Activated effector memory CD4-positive, alpha-beta T cell treated with Interleukin-2 at 50 U/mL for 16 hours (primary cell): ENCODE measurements at places on chromosomes 4 and X.

DNA sequence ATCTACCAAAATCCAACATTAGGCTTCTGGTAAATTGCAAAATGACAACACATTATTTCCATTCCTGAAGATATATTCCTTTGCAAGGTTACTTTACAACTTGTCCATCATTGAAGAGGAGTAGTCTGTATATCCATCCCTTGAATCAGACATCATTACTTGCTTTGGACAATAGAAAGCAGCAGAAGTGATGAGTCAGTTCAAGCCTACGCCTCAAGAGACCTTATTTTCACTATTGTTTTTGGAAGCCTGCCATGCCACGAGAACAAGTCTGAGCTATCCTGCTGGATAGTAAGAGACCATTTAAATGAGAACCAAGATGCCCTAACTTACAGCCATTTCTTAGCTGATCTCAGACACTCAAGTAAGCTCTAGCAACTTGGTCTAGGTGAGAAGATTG, 246.0 kb upstream of the HHIP start:
- DNase-seq, result no peak

DNA sequence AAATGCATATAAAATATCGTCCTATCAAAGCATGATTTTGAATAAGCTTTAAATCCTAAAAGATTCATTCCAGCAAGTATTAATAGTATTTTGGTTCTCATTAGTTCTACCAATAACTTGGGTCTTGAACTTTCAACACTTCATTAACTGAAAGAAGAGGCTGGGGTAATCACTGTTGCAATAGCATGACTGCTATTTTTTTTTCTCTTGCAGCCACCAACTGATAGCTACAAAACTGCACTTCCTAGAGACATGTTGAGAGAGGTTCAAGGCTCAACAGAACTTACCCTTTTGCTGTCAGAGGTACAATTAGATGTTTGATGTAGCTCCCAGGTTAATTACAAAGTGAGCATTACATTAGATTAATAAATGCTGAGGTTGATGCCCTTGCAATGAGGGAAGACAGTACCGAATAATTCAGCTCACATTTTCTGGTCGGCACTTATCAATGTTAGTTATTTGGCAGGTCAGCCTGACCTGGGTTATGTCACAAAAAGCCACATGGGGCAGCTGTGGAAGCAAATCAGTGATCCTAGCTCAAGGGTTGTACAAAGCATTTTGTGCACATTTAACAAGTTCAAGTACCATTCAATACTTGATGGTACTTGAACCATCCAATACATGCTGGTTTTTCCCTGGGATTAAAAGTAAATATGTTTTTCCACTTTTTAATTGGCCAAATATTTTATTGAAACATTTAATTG, 29.9 kb upstream of the TET2 start:
- DNase-seq, result no peak

DNA sequence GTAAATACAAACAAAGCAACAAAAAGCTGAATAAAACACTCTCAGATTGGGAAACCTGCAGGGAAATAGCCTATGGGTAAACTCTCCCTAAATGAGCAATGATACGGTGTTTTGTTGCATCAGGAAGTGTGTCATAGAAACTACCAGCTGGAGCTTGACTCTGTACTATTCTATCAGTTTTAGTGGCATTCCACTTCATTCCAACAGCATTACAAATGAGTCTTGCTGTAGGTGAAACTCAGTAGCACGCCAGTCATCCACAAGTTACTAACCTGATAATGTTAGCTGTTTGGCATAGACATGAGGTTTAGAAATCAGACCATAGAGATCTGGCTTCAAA, 24.9 kb downstream of the FGFBP1 start:
- no peak for DNase-seq

- DNase-seq, result no peak
Observed at GRCh38 chrX:56932106-56932505, 63.2 kb downstream of the SPIN3 start.

- DNase-seq, result no peak
Observed at GRCh38 chr4:173153445-173153844, 15.2 kb upstream of the GALNT7 start.

GRCh38 chr4:137300776-137301175, 231.5 kb downstream of the PCDH18 start:
- DNase-seq, result no peak

GRCh38 chrX:49308604-49309269, 5.3 kb downstream of the GAGE10 start:
- DNase-seq, result peak; percentile 7

DNA sequence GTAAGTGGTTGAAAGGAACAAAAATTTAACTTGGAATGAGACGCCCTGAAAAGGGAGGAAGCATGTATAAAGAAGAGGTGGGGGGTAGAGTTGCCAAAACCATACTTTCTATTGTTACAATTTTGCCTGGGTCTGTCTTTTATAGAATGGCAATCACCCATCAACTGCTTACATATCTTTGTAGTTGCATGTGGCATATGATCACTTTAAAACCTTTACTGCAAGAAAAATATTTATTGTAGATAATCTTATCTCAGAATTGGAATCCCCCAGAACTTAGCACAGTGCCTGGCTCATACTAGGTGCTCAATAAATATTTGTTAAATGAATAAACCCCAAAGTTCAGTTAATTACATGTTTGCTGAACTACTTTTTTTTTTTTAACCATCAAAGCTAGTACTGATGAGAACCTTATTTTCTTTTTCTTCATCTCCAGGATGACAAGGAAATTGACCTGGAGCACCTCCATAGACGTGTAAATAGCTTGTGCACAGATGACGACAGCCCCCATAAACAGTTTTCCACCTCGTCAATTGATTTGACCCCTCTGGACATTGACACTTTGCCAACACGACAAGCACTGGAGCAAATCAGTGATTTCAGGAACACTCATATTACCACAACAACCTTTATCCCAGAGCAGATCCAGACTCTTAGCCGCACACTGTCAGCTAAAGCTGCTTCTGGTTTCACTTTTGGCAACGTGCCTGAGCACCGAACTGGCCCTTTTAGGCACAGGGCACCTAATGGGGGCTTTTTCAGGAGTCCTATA, 56.7 kb upstream of the ATOH1 start:
- no peak for DNase-seq

- DNase-seq, result no peak
Observed at GRCh38 chr4:30768277-30768676, 48.1 kb downstream of the PCDH7 start.

DNA sequence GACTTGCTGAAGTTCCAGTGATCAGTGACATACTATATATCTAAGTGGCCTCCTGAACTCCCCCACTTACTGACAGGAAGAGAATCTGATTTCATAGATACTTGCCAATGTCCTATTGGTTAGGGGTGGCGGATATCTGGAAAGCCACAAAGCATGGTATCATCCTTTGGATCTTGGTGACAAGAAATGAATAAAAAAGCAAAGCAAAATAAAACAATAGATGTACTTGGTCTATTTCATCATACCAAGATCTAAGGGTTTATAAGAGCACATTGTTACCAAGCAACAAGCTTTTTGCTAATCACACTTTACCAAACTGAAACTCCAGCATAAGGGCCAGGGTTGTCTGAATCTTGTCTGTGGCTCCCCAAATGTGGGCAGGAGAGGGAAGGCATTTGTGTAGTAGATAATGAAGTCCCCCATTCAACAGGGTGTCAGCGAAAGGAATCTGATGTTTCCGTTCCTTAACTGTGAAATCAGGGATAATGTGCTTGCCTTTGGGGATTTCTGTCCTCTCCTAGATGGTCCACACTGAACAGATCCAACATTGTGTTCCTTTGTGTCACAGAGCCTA, 125.0 kb upstream of the SMIM10 start:
- no peak for DNase-seq

- no peak for DNase-seq
Observed at GRCh38 chr4:57499786-57500185, 389.6 kb upstream of the IGFBP7 start.

GRCh38 chr4:8157944-8158709, 486 bp downstream of the ABLIM2 start:
- DNase-seq, result no peak

DNA sequence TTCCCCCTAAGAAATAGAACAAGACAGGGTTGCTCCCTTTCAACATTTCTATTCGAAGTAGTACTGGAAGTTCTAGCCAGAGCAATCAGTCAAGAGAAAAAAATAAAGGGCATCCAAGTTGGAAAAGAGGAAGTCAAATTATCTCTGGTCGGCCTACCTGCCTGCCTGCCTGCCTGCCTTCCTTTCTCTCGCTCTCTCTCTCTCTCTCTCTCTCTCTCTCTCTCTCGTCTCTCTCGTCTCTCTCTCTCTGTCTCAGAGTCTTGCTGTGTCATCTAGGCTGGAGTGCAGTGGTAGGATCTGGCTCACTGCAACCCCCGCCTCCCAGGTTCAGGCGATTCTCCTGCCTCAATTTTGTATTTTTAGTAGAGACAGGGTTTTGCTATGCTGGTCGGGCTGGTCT, 42.9 kb downstream of the CCKAR start:
- DNase-seq, result no peak

DNA sequence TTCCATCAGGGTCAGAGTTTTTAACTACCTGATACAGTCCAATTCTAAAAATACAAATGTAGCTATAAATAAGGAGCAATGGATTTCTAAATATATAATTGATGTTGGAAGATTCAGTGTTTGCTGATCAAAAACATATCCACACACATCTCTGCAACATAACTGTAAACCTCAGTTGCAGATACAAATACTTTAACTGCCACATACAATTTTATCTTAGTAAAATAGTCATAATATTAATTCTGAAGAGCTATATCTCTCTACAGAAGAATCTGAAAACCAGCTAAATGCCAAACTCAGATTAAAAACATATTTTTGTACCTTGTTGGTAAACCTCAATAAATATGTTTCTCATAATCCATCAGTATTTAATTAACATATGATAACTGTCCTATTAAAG, 674.3 kb upstream of the INTU start:
- DNase-seq, result no peak

- no peak for DNase-seq
Observed at GRCh38 chrX:112704187-112704586, 24.4 kb upstream of the LHFPL1 start.

GRCh38 chr4:10025230-10025806, 4.0 kb upstream of the SLC2A9 start:
- no peak for DNase-seq

DNA sequence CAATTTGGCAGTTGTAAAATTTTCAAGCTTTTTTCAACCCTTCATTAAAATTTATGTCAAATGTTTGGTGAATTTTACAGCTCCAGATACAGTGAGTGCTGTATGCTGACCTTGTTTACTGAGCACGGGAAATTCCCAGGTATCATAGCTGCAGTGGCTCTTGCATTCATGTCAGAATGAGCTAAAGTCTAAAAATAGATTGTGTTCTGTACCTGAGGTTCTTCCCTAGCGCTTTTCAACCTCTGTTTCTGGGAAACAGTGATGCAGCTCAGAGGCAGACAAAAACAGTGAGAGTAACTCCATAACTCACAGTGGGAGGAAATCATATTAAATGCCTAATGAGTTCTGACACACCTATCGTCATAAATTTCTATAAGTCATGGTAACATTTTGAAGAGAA, 393.8 kb upstream of the GNPDA2 start:
- no peak for DNase-seq

DNA sequence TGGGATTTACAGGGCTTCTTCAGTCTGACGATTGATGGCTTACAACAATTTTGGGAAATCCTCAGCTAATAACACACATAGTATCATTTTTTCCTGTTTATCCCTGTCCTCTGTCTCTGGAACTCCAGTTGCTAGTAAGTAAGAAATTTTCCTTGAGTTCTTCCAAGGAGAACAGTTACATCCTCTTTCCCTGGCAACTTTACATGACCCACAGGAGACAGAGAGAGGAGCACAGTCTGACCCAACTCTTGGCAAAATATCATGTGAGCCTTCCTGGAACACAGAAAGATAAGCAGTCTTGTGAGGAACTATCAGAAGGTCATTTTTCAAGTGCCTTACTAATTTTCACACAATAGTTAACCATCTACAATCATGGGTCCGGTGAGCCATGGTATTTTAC, 578.7 kb upstream of the PABPC4L start:
- DNase-seq, result no peak

- no peak for DNase-seq
Observed at GRCh38 chrX:30904186-30904585, 15.1 kb upstream of the TAB3 start.

- no peak for DNase-seq
Observed at GRCh38 chr4:33171873-33172525, 2451.8 kb downstream of the PCDH7 start.

DNA sequence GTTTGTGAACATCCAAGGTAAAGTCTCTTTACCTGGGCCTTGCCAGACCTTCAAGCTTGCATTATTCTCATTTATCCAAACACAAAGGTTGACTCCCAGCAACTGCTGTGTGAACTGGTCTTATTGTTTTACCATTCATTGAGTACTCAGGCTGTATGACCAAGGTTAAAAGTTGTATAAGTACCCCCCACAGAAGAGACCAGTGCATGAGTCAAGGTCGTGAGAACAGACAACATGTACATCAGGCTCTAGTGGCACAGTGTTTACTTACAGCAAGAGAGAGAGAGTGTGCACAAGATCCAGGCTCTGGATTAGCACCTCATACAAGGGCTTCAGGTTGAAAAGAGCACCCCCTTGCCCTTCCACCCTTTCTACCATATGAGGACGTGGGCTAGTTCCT, 77.4 kb upstream of the EFNB1 start:
- no peak for DNase-seq

DNA sequence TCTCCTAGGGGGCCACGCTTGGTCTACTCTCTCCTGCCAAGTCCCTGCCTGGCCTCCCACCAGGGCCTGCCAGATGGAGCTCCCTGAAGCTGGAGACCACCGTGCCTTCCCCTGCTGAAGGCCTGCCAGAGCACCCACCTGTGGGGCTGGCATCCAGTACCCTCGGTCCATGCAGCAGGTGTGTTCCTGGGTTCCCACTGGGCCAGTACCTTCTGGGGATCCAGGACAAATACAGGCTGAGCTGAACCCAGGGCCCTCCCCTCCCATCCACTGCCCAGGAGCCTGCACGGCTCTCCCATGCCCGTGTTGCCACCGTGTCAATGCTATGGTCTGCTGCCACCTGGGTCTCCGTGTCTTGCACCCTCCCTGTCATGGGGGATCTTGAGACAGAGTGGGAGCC, 68.8 kb downstream of the ABLIM2 start:
- no peak for DNase-seq

GRCh38 chrX:85221361-85221760, 22.2 kb downstream of the SATL1 start:
- no peak for DNase-seq

DNA sequence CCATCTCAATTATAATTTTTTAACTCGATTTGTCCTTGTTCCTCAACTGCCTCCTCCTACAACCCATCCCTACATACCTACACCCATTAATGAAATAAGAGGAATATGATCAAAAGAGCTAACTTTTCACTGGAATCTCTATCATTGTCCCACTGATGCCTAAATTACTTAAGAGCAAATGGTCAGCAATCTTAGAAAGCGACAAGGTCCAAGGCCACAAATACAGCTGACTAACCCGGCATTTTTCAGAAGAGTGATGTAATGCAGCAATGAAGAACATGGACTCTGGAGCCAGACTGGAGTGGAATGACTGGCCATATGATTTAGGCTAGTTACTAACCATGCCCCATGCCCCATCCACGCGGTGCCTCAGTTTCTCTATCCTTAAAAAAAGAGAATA, 56.2 kb downstream of the PPA2 start:
- DNase-seq, result no peak

GRCh38 chr4:38056011-38056685, 96.0 kb downstream of the PTTG2 start:
- DNase-seq, result no peak

- no peak for DNase-seq
Observed at GRCh38 chr4:76783836-76784235, 114.1 kb downstream of the SOWAHB start.

- no peak for DNase-seq
Observed at GRCh38 chr4:175657571-175657970, 154.5 kb downstream of the GPM6A start.
